Stimulated activated naive CD8-positive, alpha-beta T cell treated with anti-CD3 and anti-CD28 coated beads, Interleukin-15, amount 100 ng/mL, for 72 hours (primary cell): ENCODE measurements at places on chromosomes 11 and 22.

DNA sequence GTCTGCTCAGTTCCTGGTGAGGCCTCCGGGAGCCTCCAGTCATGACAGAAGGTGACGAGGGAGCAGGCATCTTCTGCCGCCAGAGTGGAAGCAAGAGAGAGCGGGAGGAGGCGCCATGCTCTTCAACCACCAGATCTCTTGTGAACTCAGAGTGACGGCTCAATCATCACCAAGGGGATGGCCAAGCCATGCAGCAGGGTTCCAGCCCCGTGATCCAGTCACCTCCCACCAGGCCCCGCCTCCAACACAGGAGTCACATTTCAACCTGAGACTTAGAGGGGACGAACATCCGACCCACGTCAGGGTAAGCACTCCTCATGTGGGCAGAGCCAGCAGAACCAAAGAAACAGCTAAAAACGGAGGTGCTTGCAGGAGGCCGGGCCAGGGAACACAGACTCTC lies 1470.5 kb downstream of the BRD1 start:
- DNase-seq = no peak

DNA sequence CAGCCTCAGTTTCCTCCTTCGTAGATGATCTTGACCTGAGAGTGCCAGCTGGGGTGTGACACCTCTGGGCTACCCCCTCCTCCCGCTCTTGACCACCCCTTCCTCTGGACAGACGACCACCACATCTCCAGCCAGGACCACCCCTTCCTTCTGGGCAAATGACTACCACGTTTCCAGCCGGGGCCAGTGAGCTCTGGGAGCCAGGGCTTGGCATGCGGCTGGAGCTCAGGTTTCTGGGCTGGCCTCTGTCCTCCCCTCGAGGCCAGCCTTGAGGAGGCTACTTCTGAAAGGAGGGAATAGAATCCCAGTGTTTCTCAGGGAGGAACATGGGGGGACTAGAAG lies 120.9 kb downstream of the KCNQ1OT1 start:
- DNase-seq = peak; percentile 8

- no peak for DNase-seq
Measured at GRCh38 chr11:12914400-12914912, 94.7 kb upstream of the RASSF10 start.

- peak; percentile 58 for DNase-seq
Measured at GRCh38 chr22:28674121-28674563, 5.5 kb downstream of the TTC28 start.

DNA sequence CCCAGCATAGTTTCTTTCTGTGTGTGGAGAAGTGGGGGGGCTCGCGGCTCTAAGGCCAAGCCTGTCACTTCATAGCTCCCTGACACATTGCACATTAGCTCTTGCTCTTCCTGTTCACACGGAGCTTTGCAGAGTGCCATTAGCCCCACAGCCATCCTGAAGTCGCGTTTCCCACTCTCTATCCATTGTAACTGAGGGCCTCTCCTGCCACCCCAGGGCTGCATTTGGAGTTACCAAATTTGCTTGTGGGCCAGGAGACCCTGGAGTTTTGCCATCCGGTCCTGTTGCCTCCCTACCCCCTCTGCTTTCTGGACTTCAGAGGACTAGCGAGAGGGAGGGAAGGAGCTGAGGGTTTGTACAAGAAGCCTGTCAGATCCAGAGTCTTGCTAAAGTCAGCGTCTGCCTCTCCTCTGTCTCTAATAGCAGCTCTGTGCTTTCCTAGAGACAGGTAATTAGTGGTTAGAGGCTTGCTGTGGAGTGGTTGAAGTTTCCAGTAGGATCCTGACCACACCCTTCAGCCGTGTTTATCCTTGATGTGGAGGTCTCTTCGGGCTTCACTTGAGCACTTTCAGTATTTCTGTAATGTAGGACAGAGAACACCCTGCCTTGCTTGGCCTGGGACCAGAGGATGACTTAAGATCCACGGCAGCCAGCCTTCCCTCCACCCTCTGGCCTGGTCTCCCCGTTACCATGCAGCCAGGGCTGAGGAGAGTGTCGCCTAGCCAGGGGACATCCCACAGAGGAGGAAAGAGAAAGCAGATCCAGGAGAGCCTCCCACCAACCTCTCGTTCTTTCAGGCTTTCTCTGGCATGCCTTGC lies 14.1 kb downstream of the DCPS start:
- peak; percentile 47 for DNase-seq

DNA sequence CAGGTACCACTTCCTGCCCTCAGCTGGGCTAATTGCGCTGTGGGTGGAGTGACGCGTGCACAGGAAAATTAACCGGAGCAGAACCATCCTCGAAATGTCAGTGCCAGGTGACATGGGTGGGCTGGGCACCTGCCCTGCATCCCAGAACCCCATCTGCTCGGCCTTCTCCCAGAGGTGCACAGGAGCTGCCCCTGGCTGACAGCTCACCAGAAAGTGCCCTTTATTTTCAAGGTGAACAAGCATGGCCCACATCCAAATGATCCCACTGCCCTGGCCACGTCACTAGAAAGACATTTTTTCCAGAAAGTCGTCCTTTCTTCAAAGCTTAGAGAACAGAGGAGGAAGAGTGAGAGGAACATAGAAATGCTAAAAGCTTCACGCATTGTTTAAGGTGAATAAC lies 4.1 kb upstream of the ELFN2 start:
- no peak for DNase-seq

DNA sequence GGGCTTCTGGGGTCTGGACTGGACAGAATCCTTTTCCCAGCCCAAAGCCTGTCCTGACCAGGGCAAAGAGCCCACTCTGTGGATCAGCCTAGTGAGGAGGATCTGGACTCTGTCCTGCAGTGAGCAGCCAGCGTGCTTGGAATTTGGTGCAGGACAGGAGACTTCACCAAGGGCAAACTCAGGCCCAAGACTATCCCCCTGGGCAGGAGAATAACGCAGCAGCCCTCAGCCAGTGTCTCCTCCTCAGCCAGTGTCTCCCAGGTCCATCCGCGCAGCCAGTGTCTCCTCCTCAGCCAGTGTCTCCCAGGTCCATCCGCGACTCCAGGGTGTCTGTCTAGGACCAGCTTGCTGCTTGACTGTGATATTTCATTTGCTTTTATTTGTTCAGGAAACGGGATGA lies 1334.0 kb downstream of the TBC1D22A start:
- no peak for DNase-seq

- no peak for DNase-seq
Measured at GRCh38 chr11:32137263-32137662, 46.4 kb downstream of the RCN1 start.

DNA sequence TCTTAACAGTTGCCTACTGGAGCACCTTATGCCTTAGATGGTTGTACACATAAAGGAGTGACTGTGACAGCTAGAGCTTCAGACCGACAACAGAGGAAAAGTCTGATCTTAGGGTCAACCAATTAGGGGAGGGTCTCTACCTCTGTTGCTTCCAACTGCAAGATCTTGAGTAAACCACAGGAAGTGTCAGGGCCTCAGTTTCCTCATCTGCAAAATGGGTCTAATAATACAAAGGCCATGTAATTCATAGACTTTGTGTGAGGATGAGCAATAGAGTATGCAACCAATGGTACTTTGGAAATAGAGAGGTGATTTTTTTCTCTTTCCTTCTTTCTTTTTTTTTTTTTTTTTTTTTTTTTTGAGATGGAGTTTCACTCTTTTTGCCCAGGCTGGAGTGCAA lies 16.4 kb upstream of the ANO1 start:
- DNase-seq = no peak

DNA sequence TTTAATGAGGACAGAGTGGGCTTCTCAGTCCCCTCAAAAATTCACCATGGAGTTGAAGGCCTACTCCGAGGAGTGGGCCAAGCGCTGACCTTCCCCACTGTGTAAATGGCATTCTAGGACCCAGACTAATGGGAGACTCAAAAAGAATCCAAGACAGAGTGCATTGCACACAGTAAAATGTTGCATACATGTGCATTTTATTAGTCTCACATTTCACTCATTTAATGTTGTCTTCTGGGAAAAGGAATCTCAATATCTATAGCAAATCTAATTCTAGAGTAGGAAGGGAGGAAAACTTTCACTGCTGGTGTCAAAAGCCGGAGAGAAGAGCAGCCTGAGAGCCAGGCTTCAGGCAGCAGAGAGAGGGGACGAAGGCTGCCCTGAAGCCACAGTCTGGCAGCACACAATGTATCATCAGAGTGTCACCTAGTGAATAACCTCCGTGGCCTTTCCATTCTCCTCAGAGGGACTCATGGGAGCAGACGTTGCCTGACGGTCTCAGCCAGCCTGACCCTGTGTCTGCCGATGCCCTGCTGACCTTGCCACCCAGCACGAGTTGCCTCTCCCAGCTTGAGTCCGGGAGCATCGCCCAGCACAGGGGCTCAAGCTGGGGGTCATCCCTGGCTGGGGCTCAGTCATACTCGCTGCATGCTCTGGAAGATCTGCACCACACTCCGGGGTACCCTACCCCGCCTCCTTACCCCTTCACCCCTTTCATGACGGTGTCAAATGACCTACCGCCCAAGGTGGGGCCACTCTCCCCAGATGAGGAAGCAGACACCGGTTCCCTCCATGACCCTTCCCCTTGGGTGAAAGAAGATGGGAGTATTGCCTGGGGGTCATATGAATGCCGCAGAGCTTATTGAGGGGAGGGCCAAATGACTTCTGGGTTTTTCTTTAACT lies 12.9 kb upstream of the POU2AF3 start:
- no peak for DNase-seq

DNA sequence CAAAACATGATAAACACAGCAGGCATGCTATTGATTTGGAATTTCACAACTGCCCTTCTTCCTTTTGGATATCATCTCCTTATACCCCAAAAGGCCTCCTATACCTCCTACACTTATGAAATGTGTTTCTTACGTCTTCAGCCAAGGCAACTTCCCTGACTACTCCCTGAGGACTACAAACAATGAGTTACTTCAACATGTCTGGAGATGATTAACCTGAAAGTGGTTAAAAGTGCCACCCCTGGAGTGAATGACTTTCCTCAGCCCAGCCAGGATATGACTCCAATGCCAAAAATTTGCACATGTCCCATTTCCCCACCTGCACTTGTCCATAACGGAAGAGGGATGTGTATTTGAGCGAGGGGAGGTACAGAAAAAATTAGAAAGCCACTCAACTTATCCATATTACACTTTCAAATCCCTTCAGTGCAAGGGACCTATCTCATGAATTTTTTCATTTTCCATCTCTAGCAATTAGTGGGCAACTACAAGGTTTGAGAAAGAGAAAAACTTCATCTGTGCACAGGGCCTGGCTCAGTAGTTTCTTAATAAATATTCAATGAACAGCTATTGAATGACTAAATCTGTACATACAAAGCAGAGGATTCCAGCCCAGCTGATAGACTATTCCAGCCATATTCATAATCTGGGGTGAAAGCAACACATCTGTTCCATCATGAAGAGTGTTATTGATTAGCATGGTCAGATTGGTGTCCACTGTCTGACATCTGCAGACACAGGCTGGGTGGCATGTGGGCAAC lies 36.8 kb downstream of the KIRREL3 start:
- no peak for DNase-seq

DNA sequence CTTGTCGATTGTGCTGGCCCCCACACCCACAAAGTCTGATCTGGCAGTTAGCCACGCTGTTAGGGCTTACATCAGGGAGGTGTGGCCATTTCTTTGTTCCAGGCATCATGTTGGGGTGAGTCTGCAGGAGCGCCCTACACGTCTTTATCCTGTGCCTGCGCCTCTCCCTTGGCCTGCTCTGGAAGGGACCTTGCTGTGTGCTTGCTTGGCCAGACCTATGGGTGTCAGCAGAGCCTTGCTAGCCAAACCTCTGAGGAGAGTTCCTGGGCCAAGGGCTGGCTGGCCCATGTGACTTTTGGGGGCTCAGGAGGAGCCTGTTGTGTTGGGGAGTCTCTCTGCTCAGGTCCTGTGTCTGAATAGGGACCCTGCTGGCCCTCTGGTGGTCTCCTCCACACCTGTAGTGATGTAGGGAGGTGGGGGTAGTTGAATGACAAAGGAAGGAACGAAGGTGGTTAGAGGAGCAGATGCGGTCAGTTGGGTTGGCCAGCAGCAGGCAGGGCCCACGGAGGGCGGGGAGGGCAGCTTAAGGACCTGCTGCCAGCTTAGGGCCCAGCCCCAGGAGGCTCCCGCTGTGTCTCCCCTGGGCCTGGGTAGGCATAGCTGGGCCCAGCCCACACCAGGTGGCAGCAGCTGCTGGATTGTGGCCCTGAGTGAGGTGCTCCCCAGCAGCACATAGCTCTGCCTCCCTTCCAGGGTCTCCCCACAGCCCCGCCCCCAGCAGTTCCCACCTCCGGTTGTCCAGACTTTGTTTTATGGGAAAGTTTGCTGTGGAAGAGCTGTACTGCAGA lies 7.9 kb downstream of the PPIL2 start:
- no peak for DNase-seq

DNA sequence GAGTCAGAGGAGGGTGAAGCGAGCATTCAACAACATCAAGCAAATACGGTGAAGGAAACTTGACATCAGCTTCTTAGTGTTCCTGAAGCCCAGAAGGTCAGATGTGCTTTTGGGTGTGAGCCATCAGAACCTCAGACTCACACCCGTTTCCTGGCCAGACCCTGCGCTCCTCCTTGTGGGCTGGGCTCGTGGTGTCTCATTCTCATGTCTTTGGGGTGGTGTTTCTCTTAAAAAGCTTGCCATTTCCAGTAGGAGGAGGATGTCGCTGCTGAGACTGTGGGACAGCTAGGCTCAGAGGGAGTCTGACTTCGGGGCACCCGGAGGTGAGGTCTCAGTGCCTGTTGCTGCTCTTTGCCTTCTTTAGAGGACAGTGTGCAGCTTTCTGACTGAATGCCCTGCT lies 24.2 kb downstream of the PPFIBP2 start:
- DNase-seq = peak; percentile 45

DNA sequence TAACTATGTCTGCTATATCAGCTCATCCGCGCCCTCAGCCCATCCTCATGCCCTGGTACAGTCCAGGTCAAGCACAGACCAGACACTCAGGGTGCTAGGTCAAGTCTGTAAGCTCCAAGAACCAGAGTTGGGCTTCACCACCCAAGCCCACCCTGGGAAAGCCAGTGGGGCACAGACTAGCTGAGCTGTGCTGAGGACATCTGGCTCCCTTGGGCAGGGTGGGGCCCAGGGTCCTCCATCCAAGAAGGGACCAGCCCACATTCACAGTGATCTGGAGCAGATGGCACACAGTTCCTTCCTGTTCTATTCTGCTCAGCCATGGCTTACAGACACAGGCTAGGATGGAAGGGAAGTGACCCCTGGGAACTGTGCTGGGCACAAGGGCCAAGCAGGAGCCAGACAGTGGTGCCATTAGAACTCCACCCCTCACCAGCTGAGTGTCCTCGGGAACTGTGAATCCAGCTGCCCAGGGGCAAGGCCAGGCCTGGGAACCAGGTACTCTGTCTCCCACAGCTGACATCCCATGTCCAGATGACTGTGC lies 9.1 kb downstream of the P2RY6 start:
- DNase-seq = no peak

- no peak for DNase-seq
Measured at GRCh38 chr11:132114185-132114584, 743.8 kb downstream of the NTM start.

DNA sequence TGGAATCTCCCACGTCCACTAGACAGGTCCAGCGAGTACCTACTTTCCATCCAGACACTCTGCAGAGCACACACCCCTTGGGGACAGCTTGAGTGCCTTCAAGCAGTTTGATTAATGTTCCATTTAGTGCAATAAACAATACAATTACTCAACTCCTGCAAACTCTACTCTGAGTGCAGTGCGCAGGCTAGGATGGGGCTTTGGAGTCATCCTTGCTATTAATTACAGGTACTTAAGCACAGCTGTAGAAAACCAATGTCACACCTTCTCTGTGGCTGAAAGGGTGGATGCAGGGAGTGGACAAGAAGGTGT lies 82.6 kb downstream of the MN1 start:
- DNase-seq = no peak
